ENCODE measurements at places on chromosomes 6 and 20. TPM values are rescaled to one million over a fixed set of nuclear protein-coding genes. Genes with fewer than 3 reads are reported as not detected.
A peak's percentile ranks its signal among the peaks of the same experiment; 100 is the strongest.

- DNase-seq, result peak; percentile 30
Measured at GRCh38 chr6:56849896-56850295, 105.0 kb upstream of the BEND6 start.

DNA sequence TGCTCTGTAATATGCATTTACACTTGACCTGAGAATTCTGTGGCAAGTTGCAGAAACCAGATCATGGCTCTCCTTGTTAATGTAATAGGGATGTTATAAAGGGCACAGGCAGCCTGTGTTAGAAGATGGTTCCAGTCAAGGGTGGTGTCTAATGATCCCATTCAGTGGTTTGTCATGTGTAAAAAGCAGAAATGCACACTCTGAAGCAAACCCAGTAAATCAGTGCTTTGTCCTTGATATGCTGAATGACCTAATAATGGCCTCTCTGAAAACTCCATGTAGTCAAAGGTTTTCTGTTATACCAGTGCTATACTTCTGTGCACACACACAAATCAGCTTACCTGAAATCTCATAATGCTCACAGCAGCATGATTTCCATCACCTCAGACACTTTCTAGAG is 66.2 kb downstream of the SOBP start:
- no peak for DNase-seq

DNA sequence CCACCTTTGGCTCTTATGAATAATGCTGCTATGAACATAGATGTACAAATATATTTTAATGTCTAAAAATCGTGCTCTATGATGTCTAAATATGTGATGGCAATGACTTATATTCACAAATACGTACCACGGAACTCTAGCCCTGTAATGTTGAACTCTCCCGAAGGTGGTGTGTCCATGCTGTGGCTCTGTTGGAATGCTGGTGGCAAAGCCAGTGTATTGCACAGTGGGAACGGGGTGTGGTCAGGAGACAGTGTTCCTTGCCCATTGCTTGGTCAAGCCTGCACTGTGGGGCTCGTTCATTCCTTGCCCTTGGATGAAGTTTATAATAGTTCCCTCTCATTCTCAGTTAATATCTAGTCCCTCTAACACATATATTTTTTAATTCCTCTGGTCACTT is 109.6 kb downstream of the MTHFD1L start:
- no peak for DNase-seq

DNA sequence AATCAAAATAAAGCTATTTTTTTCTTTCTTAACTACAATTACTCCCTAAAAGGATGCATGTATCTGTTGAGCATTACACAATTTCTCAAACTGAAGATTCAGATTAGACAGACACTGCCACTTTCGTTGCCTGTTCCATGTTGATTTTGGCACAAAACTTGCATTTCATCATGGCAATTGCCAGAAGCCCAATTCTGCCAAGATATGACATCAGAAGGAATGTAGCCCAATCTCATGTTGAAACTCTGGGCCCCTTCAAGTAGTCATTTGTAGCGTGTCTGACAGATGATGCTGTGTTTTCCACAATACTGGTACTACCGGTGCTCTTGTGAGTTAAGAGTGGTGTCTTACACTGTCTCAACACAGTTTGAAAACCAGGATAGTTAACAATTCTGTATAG is 705.4 kb downstream of the PTPRT start:
- DNase-seq, result no peak

The GLP1R gene
- total RNA-seq, result not detected

The ZC3H12D gene
- 1.1 TPM for total RNA-seq

The ADGRB3 gene
- total RNA-seq, result 179 TPM

- DNase-seq, result no peak
Measured at GRCh38 chr6:79731471-79731870, 100.3 kb downstream of the SH3BGRL2 start.

- no peak for DNase-seq
Measured at GRCh38 chr6:30670760-30671527, 1.9 kb downstream of the DHX16 start.

The RIPPLY2 gene
- 12.9 TPM for total RNA-seq

DNA sequence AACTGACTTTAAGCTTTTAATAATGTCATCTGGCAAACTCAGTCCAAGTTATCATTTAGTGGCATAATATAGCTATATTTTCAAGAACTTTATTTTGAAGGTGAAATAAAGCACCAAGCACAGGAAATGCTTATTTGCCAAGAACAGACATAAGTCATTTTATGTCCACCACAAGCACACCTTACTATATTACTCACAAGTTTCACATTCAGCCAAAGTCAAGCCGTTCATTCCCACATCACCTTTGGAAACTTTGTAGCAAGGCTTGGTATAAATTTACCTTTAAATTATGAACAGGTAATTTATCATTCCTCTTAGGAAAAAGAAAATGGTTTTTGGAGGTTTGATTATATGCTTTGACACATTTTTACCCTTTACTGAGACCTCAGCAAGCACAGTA is 236.8 kb upstream of the FKBP1C start:
- no peak for DNase-seq

DNA sequence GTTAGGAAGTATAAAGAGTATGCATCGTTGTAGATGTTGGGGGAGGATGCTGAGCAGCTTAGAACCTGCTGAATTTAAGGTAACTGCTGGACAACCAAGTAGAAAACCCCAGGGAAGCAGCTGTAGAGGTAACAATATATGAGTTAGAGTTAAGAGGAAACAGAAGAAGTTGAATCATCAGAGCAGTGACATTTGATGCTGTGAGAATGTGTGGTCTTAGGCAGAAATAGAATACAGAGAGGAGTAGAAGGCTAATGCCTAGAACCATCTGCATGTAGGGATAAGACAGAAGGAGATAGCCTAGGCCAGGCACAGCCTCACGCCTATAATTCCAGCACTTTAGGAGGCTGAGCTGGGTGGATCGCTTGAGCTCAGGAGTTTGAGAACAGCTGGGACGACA is 22.6 kb upstream of the DYNLRB1 start:
- no peak for DNase-seq

DNA sequence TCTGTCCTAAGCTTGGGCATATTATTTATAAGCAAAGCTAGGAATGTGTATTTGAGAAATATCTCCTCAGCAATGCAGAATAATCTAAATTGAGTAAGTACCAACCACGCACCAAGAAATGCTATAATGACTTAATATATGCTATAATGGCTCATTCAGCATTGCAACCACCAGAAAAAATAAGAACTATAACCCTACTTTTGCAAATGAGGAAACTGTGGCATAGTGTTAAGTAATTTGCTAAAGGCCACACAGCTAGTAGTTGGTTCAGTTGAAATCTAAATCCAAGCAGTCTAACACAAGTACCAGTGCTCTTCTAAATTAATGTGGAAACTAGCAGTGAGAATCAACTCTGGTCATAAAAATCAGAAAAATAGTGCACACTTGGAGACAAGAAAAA is 35.7 kb downstream of the HBS1L start:
- DNase-seq, result no peak

The SUMO4 gene
- 7.3 TPM for total RNA-seq

DNA sequence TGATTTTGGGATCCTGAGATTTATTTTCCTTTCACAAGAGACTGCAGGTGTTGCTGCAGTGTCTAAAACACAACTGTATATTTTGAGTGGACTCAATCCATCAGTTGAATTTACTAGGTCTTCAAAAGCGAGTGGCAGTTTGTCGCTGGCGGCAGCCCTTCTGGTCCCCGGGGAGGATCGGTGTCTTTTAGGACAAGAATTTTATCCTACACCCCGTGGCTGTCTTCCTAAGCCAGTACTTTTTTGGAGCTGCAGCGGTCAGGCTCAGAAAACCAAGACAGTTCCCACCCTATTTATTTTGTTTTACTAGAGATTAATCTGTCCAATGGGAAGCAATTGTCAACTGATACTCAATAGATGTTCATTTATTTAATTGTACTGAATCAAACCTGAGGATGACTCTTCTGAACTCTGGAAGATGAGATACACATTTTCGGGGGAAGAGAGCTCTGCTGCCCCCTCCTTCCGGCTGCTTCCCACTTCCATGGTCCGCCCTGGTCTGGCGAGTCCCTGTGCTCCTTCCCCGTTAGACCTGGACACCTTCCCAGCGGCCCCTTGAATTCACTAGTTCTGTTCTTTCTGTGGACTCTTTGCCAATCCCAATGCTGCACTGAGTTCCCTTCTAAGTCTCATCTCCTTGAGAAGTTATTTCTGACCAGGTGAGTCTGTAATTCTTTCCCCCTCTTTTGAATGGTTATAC is 90.6 kb downstream of the ERMARD start:
- DNase-seq, result no peak

DNA sequence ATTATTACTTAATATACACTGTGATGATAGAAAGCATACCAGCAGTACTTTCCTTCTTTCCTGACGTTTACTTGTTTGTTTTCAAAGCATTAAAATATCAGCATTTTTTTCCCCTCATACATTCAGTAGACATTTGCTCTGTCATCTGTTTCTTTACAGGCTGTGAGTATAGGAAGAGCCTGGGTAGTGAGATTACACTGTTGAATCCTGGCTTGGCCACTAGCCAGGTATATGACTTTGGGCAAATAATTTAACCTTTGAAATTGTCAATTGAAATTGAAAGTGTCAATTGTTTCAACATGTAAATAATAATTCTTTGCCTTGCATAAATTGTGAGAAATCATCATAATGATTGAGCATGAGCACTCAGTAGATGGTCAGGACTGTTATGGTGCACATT is 336.2 kb downstream of the CDKAL1 start:
- DNase-seq, result no peak

DNA sequence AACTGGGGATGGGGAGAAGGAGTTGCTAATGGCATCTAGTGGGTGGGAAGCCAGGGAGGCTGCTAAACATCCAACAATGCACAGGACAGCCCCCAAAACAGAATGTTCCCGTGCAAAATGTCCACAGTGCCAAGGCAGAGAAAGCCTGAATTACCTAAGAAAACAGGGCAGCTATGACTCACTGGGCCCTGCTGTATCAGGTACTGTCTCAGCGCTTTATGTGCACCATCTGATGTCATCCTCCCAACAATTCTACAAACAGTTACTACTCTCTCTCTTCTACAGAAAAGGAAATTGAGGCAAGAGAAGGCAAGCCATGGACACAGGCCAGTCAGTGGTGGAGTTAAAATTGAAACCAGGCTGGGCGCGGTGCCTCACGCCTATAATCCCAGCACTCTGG is 3.1 kb downstream of the YTHDF1 start:
- DNase-seq, result no peak

- peak; percentile 18 for DNase-seq
Measured at GRCh38 chr20:61531553-61532345, 279.7 kb downstream of the CDH4 start.

The METTL24 gene
- total RNA-seq, result 2.5 TPM

GRCh38 chr20:62914970-62915457 is 11.3 kb downstream of the DIDO1 start:
- DNase-seq, result no peak

The HCRTR2 gene
- 14.3 TPM for total RNA-seq

The NRN1 gene
- 17.9 TPM for total RNA-seq

DNA sequence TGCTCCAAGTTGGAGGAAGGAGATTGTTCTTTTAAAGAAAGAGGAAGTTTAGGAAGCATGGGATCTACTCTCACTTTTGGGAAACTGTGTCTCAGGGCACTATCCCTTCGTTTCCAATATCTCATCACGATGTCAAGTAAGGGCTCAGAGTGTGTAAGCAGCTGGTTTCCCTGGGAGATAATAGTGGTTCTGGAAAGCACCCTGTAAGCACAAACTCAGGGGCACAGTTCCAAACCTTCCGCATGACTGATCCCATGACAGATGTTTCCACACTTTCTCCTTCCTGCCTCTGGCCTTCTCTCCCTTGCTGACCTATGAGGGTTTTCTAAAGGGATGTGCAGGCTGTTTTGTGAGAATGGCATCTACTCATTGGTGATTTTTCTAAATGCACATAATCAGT is 33.9 kb downstream of the ADTRP start:
- DNase-seq, result no peak

GRCh38 chr6:28258877-28259777 is at the start of gene NKAPL:
NKAPL (plus strand) TSS chr6:28259297; CDS start chr6:28259372, 75 bp downstream.
- peak; percentile 53 for DNase-seq

- DNase-seq, result no peak
Measured at GRCh38 chr6:42690151-42690702, 32.2 kb downstream of the PRPH2 start.

The TBC1D32 gene
- total RNA-seq, result 48.4 TPM

GRCh38 chr6:10355115-10355702 is 59.7 kb downstream of the TFAP2A start:
- no peak for DNase-seq

GRCh38 chr6:79613912-79614311 is 17.2 kb upstream of the SH3BGRL2 start:
- DNase-seq, result no peak

DNA sequence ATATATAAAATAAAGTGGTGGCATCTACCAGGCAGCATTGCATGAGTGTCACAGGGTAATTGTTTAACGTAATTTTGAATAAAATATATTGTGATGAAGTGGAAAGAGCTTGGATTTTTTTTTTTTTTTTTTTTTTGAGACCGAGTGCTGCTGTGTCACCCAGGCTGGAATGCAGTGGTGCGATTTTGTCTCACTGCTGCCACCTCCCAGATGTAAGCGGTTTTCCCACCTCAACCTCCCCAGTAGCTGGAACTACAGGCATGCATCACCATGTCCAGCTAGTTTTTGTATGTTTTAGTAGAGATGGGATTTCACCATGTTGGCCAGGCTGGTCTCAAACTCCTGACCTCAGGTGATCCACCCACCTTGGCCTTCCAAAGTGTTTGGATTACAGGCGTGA is 81.1 kb upstream of the SMIM8 start:
- no peak for DNase-seq

The C4A gene
- 8.6 TPM for total RNA-seq

DNA sequence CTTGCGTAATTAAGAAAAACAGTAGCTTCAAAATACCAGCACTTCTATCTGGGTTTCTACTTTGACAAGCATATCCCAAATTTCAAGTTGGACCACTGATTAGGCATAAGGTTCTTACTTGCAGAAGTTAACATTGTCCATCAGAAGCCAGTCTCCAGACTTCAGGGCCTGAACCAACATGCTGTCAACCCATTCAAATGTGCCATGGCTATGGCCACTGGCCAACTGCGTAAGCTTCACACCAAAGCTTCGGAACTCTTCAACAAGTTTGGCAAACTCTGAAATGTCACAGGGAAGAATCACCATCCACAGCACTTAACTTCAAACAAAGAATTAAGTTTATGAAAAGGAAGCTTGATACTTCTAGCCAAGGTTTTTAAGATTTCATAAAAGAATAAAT is 78.0 kb upstream of the LYRM2 start:
- no peak for DNase-seq

GRCh38 chr6:163585932-163586437 is 171.5 kb downstream of the QKI start:
- DNase-seq, result no peak

DNA sequence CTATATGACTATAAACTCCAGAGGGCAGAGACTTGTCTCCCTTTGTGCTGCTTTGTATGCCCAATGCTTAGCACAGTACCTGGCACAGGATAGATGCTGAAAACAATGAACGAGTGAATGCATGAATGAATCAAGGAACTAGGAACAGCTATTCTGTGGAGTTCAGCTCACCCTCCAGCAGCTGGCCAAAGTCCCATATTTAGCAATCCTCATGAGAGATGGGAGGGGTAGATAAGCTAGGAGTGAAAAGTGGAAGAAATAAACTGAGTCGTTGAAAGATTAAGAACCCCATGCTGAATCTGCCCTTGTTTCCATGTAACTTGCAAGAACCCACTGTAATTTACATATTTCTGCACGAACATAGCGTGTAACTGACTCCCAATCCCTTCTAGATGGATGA is 106.5 kb downstream of the MAFB start:
- no peak for DNase-seq

All from occipital lobe (tissue), 3 donors.